Liver (tissue), 10 donors: ENCODE measurements at places on chromosomes 11 and 22. TPM values are rescaled to one million over a fixed set of nuclear protein-coding genes. Genes with fewer than 3 reads are reported as not detected.

The SLC25A18 gene
- 84.7 TPM for polyA plus RNA-seq

DNA sequence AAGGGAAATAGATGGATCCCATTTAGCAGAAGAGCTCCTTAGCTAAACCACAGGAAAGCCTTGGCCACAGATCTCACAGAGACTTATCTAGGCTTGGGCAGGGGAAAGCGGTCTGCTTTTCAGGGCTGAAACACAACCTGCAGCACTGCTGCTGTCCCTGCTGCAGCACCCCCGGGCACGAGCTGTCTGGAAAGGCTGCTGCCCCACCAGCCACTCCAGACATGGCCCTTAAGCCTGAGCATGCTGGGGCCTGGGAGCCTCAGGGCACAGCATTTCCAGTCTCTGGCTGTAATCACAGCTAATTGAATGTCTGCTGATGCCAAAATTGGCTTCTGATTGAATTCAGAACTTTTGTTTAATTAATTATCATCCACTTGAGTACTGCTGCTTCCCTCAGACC, 115.0 kb downstream of the TMPRSS5 start:
- no peak overlapping the region for H3K4me3 ChIP-seq
- no peaks in the 10 kb centered on the region for H3K36me3 ChIP-seq
- DNase-seq: no peak
- H3K27ac ChIP-seq: no peak overlapping the region
- H3K4me1 ChIP-seq: no peaks in the 10 kb centered on the region

DNA sequence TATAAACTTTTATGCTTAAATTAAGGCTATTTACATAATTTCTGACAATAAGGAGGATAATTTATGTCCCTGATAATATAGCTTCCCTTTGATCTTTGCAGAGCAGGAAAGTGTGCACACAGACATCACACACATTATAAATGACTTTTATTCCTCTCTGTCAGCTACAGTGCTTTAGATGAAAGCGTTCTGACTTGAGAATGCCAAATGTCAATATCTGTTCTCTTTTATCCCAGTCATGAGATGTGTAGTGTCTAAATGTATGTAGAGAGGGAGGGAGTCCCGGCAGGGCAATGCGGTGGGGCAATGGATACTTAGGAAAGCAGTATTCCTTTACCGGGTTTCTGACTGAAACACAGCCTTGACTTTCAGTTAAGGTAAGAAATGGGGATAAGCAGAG, 225.4 kb upstream of the CHORDC1 start:
- H3K4me3 ChIP-seq: no peak overlapping the region
- no peaks in the 10 kb centered on the region for H3K4me1 ChIP-seq
- H3K27ac ChIP-seq: no peak overlapping the region
- no peak for DNase-seq
- H3K27me3 ChIP-seq: no peaks in the 10 kb centered on the region

DNA sequence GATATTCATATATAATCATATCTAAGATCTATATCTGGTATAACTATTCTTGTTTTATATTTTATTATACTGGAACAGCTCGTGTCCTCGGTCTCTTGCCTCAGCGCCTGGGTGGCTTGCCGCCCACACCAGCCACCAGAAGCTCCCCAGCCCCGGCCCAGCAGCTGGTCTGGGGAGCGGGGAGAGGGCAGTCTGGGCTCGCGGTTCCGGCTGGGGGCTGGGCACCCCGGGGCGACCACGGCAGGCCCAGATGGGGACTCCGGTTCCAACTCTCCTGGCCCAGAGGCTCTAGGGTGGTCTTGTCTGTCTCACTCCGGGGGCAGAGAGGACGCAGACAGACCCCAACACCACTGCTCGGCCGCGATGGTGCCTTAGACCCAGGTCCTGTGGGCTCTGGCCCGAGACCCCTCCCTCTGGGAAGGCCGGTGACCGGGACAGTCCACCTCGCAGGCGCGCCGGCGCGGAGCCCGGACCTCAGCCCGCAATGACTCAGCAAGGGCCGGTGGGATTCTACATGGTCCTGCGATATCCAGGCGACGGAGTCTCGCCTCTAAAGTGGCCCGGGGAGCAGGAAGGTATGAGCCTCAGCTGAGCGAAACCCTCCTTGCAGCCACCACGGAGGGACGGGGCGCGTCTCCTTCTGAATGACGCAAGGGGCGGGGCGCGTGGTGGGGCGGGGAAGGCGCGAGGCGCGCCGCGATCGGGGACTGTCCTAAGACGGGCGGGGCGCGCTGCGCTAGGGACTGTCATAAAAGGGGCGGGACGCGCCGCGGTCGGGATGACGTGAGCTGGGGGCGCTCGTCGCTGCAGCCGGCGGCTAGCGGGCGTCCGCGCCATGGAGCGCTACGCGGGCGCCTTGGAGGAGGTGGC, at the start of gene DGCR6:
Gene DGCR6 (plus strand): TSS at position 781 of the 870 bp plus-strand sequence. CDS start 55 bp downstream, at position 836.
- H3K27ac ChIP-seq: no peak within 1 kb of the TSS
- H3K4me1 ChIP-seq: no peaks in the 10 kb centered on the region
- H3K36me3 ChIP-seq: no peaks in the 10 kb centered on the region
- DNase-seq: no peak
- H3K27me3 ChIP-seq: no peaks in the 10 kb centered on the region

DNA sequence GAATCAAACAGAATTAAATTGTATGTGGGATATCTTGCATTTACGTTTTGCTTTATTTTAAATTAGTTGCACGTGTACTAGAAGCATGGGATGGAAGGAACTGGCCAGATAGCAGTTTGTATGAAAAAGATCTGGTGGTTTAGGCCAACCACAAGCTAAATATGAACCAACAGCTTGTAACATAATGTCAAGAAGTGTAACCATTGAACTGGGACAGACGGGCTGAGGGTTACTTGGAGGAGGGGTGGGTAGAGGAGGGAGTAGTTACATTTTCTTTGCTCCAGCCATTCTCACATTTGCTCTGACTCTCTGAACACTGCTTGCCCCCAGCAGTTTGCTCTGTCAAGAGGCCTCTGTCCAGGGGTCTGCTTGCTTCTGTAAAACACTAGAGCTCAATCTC, 31.7 kb upstream of the CXCR5 start:
- DNase-seq: no peak
- no peak overlapping the region for H3K27ac ChIP-seq
- H3K36me3 ChIP-seq: no peaks in the 10 kb centered on the region
- no peak overlapping the region for H3K4me3 ChIP-seq
